Activated CD4-positive, alpha-beta T cell treated with anti-CD3 and anti-CD28 coated beads, Interleukin-2, amount 50 U/mL, for 4 hours (primary cell): ENCODE measurements at places on chromosomes 7 and 10.

DNA sequence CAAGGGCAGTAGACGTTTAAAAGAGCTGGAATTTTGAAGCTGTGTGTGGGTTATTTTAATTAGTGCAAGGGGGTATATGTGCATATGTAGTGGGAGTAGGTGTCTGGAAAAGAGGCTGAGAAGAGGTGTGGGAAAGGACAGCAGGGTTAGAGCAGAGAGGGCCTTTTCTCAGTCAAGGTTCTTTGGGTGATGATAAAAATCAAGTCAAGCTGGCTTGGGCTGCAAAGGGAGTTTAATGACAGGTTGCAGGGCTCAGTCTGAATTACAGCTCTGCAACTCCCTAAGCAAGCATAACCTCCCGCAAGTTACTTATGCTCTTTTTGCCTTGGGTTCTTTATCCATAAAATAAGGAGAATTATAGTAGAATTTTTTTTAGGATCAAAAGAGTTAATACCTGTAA is 83.5 kb downstream of the RELN start:
- no peak for DNase-seq

DNA sequence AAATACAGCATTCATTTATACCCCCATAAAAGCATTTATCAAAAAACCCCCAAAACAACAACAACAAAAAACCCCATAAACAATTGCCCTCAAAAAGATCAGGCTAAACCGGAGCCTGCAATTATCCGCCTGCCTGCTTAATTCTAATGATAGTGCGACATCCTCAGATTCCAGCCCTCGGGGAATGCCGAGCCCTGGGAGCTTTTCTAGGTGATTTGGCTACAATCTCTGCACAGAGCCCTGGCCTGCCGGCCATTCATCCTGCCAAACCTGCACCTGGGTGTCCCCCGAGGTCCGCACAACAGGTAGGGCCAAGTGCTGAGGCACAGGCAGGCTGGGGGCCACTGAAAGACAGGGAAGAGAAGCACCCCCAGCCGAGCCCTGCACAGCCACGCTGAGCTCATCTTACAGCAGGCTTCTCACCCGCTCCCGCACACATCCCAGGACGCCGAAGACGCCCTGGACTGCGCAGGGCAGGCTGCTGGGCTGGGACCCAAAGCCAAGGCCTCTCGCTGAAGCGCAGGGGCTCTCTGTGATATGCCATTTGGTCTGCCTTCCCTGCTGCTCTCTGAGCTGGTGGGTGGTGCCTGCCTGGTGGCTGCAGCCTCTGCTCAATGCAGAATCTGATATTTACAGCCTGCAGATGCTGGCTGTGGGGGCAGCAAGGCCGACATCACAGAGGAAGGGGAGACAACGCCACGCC is 57.5 kb downstream of the CAMK2B start:
- DNase-seq, result no peak

GRCh38 chr10:7211857-7212577 is 198.8 kb downstream of the SFMBT2 start:
- DNase-seq, result no peak

DNA sequence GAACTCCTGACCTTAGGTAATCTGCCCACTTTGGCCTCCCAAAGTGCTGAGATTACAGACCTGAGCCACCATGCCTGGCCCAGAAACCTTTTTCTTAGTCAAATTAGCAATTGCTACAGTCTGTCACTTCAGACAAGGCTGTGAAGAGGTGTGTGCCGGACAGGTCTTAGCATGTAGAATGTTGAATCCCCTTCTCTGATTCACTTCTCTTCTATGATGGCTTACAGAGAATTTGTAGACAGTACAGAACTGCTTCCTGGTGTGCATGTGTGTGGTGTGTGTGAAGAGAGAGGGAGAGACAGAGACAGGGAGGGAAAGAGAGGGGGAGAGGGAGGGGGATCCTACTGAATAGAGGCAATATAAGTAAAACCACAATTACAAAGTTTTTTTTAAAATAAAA is 150.4 kb downstream of the PARD3 start:
- no peak for DNase-seq

GRCh38 chr10:88459530-88459929 is 123.6 kb downstream of the RNLS start:
- no peak for DNase-seq

- DNase-seq, result no peak
These were observed 92.0 kb downstream of the LSMEM1 start for GRCh38 chr7:112572669-112573301.

DNA sequence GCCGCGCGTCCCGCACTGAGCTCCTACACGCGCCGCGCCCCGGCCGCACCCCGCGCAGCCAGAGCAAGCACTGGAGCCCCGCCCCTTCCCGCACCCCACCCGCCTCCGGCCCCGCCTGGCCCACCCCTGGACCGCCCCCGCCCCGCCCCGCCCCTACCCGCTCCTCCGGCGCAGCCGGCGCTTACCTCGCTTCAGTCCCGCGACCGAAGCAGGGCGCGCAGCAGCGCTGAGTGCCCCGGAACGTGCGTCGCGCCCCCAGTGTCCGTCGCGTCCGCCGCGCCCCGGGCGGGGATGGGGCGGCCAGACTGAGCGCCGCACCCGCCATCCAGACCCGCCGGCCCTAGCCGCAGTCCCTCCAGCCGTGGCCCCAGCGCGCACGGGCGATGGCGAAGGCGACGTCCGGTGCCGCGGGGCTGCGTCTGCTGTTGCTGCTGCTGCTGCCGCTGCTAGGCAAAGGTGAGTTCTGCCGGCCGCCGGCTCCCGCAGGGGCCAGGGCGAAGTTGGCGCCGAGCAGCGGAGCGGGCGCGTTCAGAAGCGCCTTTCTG is at the start of gene RET:
Gene RET (plus strand): TSS at position 194 of the 545 bp plus-strand sequence. CDS start 190 bp downstream, at position 384.
- DNase-seq, result no peak

- DNase-seq, result no peak
These were observed 44.9 kb downstream of the IKZF1 start for GRCh38 chr7:50349399-50349798.

- no peak for DNase-seq
These were observed 43.6 kb downstream of the GUSB start for GRCh38 chr7:65938336-65938895.

GRCh38 chr7:124856299-124856888 is 73.2 kb downstream of the POT1 start:
- DNase-seq, result no peak

GRCh38 chr7:29372351-29373090 is 177.9 kb downstream of the CHN2 start:
- DNase-seq, result no peak

DNA sequence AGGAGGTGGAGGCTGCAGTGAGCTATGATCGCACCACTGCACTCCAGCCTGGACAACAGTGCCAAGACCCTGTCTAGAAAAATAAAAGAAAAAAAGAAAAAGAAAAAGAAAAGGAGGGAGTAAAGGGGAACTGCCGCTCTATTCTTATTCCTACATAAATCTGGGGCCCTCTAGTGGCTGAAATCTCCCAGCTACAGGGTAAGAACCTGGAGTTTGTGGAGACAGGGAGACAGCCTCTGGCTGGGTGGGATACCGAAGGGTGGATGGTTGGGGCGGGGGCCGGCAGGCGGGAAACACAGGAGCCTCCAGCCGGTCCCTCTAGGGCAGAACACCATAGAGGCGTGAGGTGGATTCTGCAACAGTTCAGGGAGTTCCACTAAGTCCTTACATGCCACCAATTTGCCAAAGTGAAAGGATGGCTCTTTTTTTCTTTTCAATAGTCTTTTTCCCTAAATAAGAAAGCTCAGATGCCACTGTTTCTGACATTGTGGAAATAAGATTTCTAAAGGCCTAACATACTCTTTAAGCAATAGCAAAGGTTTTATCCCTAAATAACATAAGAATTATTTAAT is 117.3 kb downstream of the SVIL start:
- no peak for DNase-seq

- DNase-seq, result no peak
These were observed 23.3 kb upstream of the STEAP2 start for GRCh38 chr7:90188281-90188680.

- no peak for DNase-seq
These were observed 172.8 kb downstream of the GATA3 start for GRCh38 chr10:8227246-8227645.

DNA sequence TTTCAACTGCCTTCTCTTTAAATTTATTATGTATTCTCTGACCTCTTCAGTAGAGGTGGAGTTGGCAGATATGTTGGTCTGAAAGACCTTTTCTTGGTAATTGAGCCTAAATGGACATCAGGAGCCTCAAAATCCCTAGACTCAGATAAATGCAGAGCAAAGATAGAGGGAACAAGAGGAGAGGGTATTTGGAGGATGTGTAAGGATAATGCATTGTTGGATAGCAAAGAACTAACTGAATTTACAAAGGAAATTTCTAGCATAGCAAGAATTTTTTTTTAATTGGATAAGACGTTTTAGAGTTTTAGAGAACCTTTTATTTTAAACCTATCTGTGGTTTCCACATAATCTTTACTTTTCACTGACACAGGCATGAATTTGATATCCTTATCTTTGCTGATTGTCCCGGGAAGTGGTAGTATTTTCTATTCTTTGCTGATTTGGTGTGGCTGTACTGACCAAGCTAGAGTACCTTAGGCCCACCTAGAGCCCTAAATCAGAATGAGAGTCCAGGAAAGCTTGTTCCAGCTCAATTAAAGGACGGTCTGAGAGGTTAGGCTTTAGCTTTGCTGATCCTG is 91.3 kb downstream of the NRF1 start:
- DNase-seq, result no peak

DNA sequence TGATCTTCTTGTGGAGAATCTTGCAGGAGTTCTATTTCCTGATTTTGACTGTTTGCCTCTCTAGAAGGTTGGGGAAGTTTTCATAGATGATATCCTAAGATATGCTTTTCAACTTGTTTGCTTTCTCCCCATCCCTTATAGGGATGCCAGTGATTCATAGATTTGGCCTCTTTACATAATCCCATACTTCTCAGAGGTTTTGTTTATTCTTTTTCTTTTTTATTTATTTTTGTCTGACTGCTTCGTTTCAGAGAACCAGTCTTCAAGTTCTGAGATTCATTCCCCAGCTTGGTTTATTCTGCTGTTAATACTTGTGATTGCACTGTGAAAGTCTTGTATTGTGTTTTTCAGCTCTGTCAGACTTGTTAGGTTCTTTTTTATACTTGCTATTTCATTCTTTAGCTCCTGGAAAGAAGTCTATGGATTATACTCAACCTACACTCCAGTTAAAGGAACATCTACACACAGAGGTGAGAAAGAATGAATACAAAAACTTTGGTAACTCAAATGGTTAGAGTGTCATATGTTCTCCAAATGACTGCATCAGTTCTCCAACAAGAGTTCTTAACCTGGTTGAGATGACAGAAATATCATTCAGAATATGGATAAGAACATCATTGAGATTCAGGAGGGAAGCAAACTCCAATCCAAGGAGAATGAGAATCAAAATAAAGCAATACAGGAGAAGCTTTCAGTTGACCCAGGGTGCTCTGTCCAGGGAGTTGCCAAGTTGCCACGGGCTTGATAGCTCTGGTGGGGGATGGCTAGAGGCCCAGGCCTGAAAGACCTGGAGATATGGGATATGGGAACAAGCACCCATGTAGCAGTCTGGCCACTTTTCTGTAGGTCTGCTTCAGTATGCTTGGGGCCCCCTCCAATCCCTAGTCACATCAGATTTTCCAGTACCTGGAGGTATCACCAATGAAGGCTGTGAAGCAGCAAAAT is 150.3 kb downstream of the AHR start:
- no peak for DNase-seq

GRCh38 chr7:23273141-23273599 is 26.0 kb upstream of the MALSU1 start:
- peak; percentile 94 for DNase-seq

GRCh38 chr10:36221101-36221500 is 579.0 kb upstream of the FZD8 start:
- no peak for DNase-seq

GRCh38 chr10:97058521-97058920 is 127.2 kb downstream of the SLIT1 start:
- DNase-seq, result no peak

- DNase-seq, result no peak
These were observed 65.3 kb downstream of the MACC1 start for GRCh38 chr7:20151708-20152456.

GRCh38 chr7:37286454-37286832 is 162.2 kb downstream of the ELMO1 start:
- no peak for DNase-seq

DNA sequence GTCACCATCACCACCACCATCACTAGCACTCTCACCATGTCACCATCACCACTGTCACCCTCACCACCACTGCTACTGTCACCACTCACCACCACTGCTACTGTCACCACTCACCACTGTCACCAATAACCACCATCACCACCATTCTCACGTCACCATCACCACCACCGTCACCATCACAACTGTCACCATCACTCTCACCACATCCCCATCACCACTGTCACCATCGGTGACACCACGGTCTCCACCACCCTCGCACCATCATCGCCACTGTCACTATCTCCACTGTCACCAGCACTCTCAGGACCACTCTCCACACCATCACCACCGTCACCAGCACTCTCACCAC is 130.4 kb downstream of the MAD1L1 start:
- DNase-seq, result no peak

- DNase-seq, result no peak
These were observed 142.7 kb upstream of the PCBD1 start for GRCh38 chr10:71031026-71031425.

GRCh38 chr7:151244841-151245346 is 3.6 kb downstream of the SMARCD3 start:
- DNase-seq, result no peak

- DNase-seq, result no peak
These were observed 186.4 kb downstream of the KIF20B start for GRCh38 chr10:89887830-89888229.

DNA sequence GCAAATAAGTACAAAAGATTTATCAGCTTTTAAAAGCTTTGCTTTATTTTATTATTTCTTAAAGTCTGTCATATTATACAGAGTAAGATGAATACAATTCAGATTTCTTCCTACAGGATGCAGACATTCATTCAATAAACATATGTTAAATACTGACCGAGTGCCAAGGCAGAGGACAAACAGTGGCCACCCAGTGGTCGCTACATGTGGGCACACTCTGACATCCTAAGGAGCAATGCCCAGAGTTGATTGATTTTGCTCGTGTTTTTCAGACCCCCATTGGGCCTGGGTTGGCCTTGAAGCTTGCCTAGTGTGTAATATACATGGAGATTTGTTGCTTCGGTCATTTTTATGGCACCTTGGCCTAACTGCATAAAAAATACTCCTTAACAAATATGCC is 201.2 kb downstream of the CCDC3 start:
- no peak for DNase-seq

- no peak for DNase-seq
These were observed 516.5 kb upstream of the ANKRD30A start for GRCh38 chr10:36608866-36609265.

GRCh38 chr10:12833451-12833850 is 168.1 kb downstream of the CCDC3 start:
- no peak for DNase-seq

- no peak for DNase-seq
These were observed 64.2 kb downstream of the MYOF start for GRCh38 chr10:93417921-93418320.
